CD4-positive, alpha-beta T cell treated with Interferon alpha-2 for 1 hour (primary cell): ENCODE measurements at places on chromosomes 7 and 10.

- DNase-seq, result no peak
Observed at GRCh38 chr7:88546808-88547207, 212.7 kb upstream of the ZNF804B start.

DNA sequence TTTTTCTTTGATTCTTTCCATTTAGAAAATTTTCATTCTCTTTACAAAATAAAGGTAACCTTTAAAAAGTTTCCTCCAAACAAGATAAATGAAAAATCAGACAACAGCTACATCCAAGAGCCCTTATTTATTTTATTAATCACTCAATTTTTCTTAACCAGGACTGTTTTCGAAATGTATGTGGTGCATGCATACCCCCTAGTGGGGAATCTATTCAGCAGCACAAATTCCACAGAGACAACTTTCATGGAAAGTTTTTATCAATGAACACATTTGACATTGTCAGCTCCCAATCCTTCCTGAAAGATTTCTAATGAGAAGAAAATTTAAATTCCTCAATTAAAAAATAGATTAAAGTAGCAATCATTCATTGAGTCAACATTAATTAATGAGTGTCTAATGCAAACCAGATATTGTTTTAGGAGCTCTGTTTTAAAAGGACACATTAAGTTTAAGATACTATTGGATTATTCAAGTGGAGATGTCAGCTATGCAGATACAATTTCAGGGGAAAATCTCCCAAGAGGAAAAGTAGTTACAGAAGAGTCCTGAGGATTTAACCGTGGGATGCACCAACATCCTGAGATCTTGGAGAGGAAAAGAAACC, 5.2 kb upstream of the HTR7 start:
- peak; percentile 27 for DNase-seq

GRCh38 chr10:13038391-13038790, 36.9 kb upstream of the CCDC3 start:
- no peak for DNase-seq

DNA sequence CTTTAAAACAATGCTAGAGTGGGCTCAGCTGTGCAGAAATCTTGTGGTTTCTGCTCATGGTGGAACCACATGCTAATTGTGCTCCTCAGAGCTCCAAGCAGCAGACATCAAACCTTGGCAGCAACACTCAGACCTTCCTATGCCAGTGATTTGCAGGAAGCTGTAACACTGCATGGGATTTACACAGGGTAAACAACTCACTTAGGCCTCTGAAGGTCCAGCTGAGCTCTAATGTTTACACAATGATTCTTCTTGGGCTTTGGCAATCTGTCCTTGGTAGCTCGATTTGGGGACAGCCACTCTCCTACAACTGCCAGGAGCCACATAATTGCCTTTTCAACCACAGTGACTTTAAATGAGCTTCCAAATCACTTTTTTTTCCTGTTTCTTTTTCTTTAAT, 97.7 kb upstream of the PDLIM1 start:
- DNase-seq, result no peak

DNA sequence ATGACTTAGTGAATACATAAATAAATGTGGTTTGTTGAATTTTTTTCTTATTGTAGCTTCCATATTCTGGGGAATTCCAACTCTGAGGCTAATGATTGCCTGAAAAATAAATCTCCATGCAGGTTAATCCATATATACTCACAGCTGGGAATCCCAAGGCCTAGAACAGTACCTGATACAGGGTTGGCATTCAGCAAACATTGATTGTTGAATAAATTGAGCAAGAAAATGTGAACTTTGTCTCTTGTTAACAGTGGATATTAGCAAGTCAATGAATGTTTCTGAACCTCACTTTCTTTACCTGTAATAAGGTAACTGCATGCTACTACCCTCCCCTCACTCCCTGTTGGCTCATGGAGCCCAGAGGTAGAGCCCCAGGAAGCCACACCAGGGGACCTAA, 253.6 kb upstream of the AOAH start:
- DNase-seq, result no peak
